OCI-M1 (cell line): ENCODE measurements at places on chromosomes 6 and 20.
A peak's percentile ranks its signal among the peaks of the same experiment; 100 is the strongest.

GRCh38 chr6:143885116-143885515 lies 20.8 kb downstream of the ZC2HC1B start:
- DNase-seq = no peak

DNA sequence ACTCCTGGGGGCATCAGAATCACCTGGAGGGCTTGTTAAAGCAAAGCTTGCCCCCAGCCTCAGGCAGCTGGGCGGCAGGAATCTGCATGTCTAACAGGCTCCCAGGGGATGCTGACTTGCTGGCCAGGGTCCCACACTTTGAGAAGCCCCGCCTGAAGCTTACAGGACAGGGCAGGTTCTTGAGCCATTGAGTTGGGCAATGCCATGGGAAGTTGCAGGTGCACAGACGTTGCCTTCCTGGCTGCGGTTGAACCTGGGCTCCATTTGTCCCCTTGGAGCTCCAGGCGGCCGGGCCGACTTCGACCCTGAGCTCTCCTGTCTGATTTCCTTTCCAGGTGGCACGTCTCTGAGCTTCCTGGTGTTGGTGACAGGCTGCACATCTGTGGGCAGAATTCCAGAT lies 46.8 kb downstream of the SYNJ2 start:
- no peak for DNase-seq

DNA sequence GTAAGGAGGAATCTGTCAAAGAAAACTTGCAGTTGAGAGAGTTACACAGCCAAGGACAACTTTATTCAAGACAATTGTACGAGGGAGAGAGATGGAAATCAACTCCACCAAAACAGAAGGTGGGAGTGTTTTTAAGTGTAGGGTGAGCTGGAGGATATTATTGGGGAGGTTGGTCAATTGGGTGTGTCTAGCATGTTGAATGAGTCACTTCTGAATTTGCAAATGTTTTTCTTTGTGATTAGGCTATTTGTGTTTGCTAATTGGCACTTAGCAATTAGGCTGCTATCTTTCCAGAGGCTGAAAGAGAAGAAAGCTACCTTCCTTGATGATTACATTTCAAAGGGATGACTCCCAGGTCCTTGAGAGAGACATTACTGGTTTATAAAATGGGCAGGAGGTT lies 441.1 kb downstream of the MEI4 start:
- DNase-seq = no peak

- no peak for DNase-seq
Observed at GRCh38 chr20:50343125-50343489, 152.5 kb downstream of the CEBPB start.

- no peak for DNase-seq
Observed at GRCh38 chr6:33333666-33334065, 16.1 kb upstream of the ZBTB22 start.

DNA sequence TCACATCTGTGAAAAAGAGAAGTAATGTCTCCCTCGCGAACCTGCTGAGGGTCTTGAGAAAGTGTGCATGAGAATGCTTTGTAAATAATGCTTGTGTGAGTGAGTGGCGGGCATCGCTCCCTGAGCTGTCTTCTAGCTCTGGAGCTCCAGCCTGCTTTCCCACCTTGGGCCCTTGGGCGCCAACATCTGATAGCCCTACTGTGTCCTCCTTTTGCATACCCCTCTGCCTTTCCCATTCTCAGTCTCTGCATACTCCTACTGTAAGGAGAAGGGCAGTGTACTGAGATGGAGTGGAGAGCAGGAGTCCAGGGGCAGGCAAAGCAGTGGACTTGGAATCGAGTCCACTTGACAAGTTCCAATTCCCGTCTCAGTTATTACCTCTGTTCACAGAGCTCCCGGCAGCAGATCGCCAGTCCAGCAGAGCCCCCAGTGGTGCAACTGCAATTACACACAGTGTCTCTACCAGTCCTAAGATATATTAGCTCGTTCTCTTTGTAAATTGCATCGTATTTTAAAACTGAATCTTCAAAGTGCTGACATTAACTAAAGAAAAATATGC lies 847 bp upstream of the NCR2 start:
- peak; percentile 11 for DNase-seq

DNA sequence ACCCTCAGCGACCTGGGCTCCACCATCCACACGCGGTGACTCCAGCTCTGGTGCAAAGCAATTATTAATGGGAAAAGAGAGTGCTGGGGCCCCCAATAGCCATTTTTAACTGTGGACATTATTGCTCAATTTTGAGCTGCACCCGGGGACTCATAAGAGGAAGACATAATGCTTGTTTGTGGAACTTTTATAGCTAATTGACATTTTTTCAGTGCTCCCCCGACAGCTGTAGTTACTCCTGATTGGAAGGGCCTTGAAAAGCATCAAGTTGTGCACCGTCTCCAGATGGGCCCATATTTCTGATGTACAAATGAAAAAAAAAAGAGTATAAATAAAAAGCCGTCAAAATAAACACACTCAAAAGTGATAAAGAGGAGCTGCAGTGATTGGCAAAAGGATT lies 327.0 kb downstream of the KIF16B start:
- DNase-seq = no peak

DNA sequence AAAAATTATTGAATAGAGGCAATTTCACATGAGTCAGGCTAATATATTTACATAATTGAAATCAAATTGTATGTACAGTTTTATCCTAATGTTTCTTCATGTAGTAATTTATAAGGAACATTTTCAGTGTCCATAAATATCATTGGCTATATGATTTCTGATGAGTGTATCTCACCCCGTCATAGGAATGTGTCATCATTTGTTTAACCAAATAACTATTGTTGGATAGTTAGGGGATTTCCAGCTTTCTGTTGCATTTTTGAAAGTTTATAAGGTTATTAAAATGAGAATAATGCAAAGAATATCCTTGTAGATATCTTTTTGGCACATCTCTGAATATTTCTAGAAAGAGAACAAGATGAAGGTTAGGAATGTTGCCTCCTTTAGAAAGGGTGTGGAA lies 39.0 kb downstream of the SYTL3 start:
- no peak for DNase-seq

DNA sequence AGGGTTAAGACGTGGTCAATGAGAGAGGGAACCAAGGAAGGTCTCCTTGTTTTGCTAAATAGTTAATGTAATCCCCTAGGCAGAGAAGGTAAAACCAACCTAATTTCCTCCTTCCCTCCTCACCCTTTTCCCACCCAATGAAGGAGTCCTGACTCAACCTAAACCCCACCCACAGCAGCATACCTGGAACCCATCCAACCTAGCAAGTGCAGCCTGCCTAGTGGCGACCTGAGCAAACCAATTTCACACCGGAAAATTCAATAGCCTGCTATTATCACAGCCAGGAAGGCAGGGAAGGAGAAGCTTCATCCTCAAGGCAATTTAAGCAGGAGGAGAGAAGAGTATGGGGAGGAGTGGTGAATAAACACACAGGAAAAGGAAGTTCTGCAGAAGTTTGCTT lies 46.9 kb downstream of the OSTM1 start:
- DNase-seq = no peak
